Stimulated activated CD4-positive, alpha-beta T cell treated with anti-CD3 and anti-CD28 coated beads, TNF-alpha, amount 100 ng/mL, for 48 hours (primary cell): ENCODE measurements at places on chromosomes 3 and 15.

DNA sequence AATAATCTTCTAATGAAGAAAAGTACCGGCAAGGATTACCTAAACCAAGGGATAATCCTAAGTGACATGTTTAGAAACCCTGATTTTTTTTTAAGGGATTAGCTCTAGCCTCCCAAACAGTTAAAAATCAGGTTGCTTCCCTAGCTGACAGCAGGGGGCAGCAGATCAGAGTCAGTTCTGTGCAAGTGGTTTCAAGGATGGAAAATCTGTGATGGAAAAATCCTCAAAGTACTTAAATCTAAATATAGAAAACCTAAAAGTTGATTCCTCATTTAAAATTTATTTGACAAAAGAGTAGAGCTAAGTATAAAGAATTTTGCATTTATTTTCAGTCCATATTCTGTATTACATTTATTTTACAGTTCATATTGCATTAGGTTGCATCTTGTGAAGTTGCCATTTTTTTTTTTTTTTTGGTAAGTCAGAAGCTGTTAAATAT lies 107.6 kb downstream of the PEX5L start:
- DNase-seq = peak; percentile 6

DNA sequence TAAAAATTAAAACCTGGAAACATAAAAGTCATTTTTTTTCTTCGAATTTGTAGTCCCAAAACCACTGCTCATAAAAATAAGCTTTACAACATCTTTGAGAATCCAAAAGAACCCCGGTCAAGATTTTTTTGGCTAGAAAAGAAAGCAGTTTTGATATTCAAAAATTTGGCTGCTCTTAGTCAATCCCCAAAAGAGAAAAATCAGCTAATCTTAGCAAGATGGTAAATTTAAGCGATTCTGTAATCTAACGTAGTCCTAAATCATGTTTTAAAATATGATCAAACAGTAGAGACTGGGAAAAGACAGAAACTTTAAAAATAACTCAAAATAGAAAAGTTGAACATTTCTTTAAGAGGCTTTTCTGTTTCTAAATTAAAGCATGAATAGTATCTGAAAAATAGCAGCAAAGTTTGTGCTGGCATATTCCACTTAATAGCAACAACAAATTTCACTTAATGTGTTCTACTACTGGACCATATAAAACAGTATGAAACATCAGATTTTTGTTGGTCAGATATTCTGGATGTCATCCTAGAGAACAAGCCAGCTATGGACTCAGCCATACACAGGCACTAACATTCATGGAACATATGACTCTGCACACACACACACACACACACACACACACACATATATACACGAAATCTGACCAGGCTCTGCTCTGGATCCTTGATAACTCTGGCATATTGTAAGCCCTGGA lies 19.1 kb upstream of the NR2F2 start:
- no peak for DNase-seq

DNA sequence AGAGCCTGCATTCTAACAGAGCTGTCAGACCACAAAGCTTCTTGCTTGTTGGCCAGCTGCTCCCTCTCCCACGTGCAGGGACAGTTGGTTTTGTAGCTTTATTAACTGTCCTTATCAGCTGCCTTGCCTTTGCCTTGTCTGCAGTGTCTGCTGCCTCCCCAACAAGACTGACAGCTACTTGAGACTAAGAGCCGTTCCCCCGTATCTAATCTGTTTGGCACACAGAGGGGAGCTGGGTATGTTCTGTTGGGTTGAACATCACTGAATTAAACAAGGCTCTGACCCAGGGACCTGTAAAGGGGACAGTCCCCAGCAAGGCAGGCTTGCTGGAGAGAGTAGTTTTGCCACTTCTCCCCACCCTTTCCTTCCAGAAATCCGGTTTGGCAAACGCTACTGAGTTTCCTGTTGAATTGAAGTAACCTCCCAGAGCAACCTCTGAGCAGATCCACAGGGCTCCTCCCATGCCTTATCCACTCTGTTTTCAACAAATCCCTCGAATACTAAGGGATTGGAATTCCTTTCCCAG lies 116.1 kb downstream of the ANP32A start:
- no peak for DNase-seq

- no peak for DNase-seq
Measured at GRCh38 chr3:139132976-139133375, 88.3 kb upstream of the PRR23C start.

GRCh38 chr3:126865736-126866135 lies 117.2 kb upstream of the PLXNA1 start:
- DNase-seq = no peak

DNA sequence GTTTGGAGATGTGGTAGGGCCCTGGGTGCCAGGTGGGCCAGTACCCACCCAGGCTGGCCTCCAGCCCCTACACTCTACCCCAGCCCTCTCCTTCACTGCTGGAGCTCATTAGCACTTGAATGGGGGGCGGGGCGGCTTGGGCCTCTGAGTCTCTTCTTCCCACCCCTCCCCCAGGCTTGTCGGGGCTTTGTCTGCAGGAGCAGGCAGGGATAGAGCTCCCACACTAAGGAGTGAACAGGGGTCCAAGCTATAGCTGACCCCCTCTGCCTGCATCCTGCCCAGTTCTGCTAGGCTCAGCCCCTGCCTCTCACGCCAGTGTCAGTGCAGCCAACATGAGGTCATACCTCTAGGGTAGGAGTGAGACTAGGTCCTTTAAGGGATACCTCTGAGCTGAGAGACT lies 5.2 kb downstream of the GNAI2 start:
- DNase-seq = no peak

DNA sequence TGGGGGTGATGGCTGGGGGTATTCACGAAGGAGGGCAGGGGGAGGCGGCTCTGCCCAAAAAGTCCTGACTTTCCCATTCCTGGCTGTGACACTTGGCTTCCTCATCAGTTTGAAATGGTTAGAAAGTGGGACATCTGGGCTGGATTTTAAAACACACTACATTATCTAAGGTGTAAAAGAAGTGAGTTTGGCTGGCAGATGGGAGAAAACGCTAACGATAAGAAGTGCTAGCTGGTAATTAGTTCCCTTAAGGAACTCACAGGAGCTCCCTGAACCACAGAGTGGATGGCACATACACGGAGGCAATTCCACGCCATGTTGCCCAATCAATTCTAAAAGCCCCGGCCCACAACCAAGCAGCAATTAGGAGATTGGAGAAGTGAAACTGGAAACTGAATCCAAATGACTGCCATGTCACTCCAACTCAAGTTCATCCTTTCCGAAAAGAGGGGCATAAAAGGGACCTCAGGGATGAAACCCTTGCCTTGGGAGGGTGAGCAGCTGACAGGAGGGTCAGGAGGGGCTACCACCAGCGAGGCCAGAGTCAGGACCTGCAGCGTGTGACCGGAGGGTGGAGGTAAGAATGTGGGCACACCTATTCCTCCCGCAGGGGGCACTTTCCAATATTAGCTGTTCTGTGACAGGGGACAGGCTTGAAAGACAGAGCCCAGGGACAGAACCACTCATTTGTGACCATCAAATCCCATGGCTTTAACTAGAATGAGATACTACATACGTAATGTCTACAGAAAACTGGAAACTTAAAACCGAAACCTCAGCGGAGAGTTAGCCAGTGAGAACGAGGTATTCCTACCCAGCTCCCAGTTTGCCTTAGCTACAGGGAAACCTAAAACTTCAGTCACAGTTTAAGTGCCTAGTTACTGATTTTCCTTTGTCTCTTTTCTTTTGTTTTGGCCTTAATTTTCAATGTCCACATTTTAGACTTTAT lies 95.3 kb upstream of the OXTR start:
- no peak for DNase-seq

- DNase-seq = no peak
Measured at GRCh38 chr15:62047282-62047827, 12.9 kb downstream of the VPS13C start.

GRCh38 chr15:91311986-91312385 lies 211.9 kb downstream of the SV2B start:
- no peak for DNase-seq

- DNase-seq = no peak
Measured at GRCh38 chr15:90343302-90343790, 8.7 kb upstream of the ZNF774 start.

DNA sequence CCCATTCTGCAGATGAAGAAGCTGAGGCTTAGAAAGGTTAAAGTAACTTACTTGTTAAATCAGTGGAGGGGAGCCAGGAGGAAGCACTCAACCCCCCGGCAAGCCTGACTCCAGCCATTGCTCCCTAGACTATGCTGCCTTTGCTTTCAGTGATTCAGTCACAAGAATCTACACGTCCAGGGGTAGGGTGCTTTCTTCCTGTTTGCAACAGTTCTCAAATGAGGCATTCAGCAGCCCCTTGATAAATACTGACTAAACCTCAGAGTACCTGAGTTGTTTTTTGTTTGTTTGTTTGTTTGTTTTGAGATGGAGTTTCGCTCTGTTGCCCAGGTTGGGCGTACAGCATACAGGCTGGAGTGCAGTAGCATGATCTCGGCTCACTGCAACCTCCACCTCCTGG lies 28.6 kb downstream of the MAGEF1 start:
- DNase-seq = no peak

- no peak for DNase-seq
Measured at GRCh38 chr3:147184794-147185193, 221.5 kb downstream of the ZIC4 start.

GRCh38 chr3:66507423-66508260 lies 6.8 kb upstream of the LRIG1 start:
- DNase-seq = no peak

DNA sequence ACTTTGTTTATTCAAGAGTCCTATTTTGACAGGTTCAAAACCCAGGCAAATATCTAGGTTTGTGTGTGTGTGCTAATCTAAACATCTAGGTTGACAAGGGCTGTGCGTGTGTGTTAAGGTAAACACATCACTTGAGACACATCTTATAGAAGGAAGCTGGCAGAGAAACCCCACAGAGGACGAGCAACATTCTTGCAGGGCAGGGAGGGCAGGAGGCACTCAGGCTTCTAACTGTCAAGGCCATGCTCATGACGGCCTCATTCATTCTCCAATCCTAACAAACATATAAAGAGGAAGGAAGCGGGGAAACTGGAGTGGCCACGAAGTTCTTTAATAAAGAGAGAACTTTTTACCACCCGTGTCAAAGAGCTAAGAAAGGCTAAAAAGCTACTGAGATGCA lies 43.4 kb downstream of the SLCO2A1 start:
- no peak for DNase-seq

- DNase-seq = no peak
Measured at GRCh38 chr3:32239307-32240158, 1.1 kb downstream of the CMTM8 start.

DNA sequence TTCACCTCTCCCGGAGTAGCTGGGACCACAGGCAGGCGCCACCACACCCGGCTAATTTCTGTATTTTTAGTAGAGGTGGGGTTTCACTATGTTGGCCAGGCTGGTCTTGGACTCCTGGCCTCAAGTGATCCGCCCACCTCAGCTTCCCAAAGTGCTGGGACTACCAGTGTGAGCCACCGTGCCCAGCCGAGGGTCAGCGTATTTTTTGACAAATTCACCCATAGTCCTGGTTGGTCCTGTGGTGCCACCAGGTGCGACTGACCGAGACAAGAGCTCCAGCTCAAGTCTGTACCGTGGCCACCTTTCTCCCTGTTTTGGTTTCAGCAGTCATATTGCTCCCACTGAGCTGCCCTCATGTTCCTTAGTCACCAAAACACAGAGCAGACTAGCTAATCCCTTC lies 8.8 kb downstream of the SLC51A start:
- no peak for DNase-seq

DNA sequence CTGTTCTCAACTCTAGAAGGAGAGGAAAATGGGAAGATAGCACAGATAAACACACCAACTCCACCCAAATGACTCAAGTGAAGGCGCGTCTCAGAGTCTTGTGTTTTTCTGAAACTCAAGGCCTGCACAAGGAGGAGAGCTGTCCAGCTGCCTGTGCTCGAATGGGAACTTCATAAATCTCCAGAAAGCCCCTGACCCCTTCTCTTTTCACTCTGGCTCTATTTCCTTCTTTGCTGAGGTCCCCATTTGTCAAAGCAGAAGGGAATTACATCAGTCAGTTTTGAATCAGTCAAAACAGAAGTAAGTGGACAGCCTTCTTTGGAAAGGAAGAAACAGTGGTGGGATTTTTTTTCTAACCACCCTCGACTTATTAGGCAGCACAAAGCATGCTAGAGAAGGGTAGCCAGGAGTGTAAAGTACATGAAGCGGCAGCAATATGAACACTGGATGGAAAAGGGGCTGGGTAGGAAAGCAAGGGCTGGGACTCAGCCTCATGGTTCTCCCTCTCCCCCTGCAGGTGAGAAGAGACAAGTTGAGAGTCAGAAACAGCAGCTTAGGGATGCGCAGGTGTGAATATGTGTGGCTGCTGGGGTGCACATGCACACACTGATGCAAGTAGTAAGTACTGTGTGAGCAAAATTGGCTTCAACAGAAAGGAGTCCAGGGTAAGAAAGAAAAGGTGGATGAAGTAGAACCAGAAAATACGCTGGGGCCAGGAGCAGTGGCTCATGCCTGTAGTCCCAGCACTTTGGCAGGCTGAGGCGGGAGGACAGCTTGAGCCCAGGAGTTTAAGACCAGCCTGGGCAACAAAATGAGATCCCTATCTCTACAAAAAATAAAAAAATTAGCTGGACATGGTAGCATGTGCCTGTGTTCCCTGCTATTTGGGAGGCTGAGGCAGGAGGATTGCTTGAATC lies 36.6 kb upstream of the MAGEF1 start:
- no peak for DNase-seq

GRCh38 chr15:99450896-99451358 lies 114.9 kb upstream of the MEF2A start:
- peak; percentile 60 for DNase-seq

DNA sequence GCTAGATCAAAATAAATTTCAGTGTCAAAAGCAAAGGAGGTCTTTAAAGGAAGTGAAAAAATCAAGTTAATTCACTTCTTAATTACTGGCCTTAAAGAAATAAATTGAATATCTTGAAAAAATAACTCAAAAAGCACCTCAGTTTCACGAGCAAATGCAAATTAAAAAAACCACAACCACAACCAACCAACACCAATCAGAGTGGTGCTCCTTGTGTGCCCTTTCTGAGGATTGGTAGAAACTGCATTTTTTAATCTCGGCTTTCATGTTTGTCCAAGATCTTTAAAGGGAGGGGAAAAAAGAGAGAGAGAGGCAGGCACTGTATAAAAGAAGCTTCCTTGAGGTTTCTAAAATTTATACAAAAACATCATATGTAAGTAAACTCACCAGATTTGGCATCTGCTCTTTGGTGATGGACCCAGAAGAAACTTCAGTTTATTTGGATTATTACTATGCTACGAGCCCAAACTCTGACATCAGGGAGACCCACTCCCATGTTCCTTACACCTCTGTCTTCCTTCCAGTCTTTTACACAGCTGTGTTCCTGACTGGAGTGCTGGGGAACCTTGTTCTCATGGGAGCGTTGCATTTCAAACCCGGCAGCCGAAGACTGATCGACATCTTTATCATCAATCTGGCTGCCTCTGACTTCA lies at the start of gene GPR15:
GPR15 (plus strand) TSS at position 357 of the 653 bp plus-strand sequence; CDS start at position 413, 56 bp downstream.
- DNase-seq = no peak

- no peak for DNase-seq
Measured at GRCh38 chr3:127822682-127823425, 539 bp upstream of the MGLL start.

GRCh38 chr15:93452537-93453211 lies 363.7 kb upstream of the RGMA start:
- DNase-seq = no peak

- DNase-seq = no peak
Measured at GRCh38 chr3:129867506-129868124, 25.9 kb downstream of the TMCC1 start.

GRCh38 chr3:50153782-50154475 lies 1.2 kb upstream of the SEMA3F start:
- no peak for DNase-seq
